ENCODE measurements at places on chromosomes 3 and 15. TPM values are rescaled to one million over a fixed set of nuclear protein-coding genes. Genes with fewer than 3 reads are reported as not detected.

Gene KLHL40
- not detected for polyA plus RNA-seq

DNA sequence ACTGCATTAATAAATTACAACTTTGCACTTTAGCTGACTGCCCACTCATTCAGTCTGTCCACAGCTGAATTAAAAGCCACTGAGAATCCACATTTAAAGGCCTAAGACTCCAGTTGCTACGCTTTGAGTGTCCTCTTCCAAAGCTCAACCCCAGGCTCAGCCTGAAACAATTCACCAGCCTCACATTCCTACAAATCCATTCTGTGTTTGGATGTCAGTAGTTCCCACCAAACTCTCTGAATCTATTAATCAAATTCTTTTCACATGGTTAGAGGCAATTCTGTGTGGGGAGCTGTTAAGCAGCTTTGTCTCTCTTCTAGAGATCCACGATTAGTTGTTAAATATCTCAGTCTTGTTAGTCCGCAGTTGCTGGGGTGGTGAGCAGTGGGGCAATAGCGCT, 116.8 kb upstream of the UBE2E2 start:
- DNase-seq: no peak

DNA sequence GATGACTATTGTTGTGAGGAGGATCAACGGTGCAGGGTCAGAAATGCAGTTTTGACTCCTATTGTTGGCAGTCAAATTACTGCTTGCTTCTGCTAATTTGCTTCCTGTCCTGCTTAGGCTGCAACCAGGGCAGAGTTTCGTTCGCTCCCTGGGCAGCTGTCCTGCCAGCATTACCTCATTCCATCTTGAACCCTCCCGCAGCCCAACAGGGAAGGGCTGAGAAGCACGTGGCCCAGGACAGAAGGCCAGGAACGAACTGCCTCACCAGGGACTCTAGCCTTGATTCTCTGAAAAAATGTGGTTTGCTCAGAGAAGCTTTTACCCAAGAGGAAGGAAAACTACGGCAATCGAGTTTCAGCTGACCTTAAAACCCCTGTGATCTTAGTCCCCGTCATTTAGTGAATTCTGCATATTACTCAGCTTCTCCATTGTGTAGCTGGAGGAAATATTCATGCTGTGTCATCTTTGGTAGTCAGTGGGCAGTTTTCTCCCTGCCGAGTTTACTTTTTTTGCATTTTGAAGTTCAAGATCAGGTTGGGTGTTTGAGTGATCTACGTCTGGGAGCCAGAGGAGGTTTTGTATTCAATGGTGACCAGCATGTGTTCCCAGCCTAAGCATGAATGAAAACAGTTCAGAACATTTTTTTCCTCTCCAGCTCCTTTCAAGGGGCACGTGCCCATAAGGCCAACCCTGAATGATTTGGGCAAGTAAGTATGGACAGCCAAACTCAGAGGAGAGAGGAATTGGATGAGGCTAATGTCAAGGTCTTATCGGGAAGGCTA, 23.0 kb downstream of the TLNRD1 start:
- DNase-seq: no peak

Gene PLXNA1
- 0.59 TPM for polyA plus RNA-seq

GRCh38 chr3:96931119-96931862, 116.9 kb downstream of the EPHA6 start:
- DNase-seq: no peak

DNA sequence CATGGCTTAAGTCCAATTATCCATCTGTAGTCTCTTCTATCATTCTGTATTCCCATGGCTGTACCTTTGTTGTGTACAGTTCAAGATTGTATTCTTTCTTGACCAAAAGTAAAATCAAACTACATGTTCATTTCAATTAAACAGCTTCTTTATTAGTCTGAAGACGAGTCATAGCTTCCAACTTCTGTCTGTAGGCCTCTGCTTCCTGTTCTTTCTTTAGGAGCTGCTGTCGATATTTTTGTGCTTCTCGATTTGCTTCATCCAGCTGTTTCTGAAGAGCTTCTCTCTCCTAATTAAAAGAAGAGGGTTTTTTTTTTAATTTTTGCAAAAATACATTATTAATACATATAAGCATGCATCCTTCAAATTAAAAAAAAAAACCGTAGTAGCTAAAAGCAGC, 13.0 kb upstream of the HDC start:
- no peak for DNase-seq

GRCh38 chr15:61175024-61175423, 54.1 kb downstream of the RORA start:
- no peak for DNase-seq

Gene SETD5
- 24.7 TPM for polyA plus RNA-seq

DNA sequence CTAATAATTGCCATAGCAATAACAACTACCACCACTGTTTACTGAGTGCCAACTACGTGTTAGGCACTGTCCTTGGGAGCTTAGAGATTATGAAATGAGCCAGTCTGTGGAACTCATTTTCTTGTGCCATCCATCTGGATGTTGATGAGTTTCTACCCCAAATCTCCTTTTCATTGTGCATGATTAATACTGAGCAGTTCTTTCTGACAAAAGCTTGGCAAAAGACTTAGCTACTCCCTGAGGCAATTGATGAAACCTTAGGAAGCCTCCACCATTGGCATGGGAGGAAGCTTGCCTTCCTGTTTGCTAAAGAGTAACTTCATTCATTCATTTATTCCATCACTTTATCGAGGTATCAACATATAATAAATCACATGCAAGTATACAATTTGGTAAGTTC, 39.8 kb downstream of the PRICKLE2 start:
- DNase-seq: no peak

Gene MOBP
- polyA plus RNA-seq: not detected
